Uterus (tissue), 4 donors: ENCODE measurements at places on chromosomes 2 and 18.

- no peaks in the 10 kb centered on the region for H3K36me3 ChIP-seq
- H3K4me1 ChIP-seq = no peaks in the 10 kb centered on the region
- H3K27ac ChIP-seq = no peak overlapping the region
- H3K27me3 ChIP-seq = no peaks in the 10 kb centered on the region
- no peak overlapping the region for H3K4me3 ChIP-seq
- DNase-seq = no peak
Observed at GRCh38 chr2:64493788-64494187, 30.3 kb upstream of the AFTPH start.

DNA sequence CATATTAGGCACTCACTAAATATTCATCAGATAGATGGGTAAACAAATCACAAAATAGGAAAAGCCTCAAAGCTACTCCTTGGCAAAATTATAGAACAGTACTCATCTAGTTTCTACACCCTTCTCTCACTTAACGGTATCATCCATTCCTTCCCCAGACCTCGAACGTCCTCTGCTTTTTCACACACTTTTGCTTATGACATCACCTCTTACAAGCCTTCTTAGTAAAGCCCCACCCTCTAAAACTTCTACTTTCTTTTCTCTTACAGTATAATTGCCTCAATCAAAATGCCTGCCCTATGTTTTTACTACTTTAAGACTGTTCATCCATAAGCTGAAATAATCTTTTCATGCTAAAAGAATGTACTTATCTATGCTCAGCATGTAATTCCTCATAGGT is 8.1 kb downstream of the CHN1 start:
- H3K27ac ChIP-seq = no peak overlapping the region
- H3K4me3 ChIP-seq = no peak overlapping the region
- H3K36me3 ChIP-seq = no peaks in the 10 kb centered on the region

- no peak for DNase-seq
- H3K27me3 ChIP-seq = no peaks in the 10 kb centered on the region
- H3K27ac ChIP-seq = no peak overlapping the region
- H3K4me1 ChIP-seq = no peaks in the 10 kb centered on the region
Observed at GRCh38 chr18:47184419-47185050, 8.4 kb upstream of the IER3IP1 start.

- no peaks in the 10 kb centered on the region for H3K4me1 ChIP-seq
- no peak overlapping the region for H3K4me3 ChIP-seq
- no peak overlapping the region for H3K27ac ChIP-seq
- no peaks in the 10 kb centered on the region for H3K27me3 ChIP-seq
Observed at GRCh38 chr2:230011617-230012016, 57.1 kb downstream of the SLC16A14 start.

DNA sequence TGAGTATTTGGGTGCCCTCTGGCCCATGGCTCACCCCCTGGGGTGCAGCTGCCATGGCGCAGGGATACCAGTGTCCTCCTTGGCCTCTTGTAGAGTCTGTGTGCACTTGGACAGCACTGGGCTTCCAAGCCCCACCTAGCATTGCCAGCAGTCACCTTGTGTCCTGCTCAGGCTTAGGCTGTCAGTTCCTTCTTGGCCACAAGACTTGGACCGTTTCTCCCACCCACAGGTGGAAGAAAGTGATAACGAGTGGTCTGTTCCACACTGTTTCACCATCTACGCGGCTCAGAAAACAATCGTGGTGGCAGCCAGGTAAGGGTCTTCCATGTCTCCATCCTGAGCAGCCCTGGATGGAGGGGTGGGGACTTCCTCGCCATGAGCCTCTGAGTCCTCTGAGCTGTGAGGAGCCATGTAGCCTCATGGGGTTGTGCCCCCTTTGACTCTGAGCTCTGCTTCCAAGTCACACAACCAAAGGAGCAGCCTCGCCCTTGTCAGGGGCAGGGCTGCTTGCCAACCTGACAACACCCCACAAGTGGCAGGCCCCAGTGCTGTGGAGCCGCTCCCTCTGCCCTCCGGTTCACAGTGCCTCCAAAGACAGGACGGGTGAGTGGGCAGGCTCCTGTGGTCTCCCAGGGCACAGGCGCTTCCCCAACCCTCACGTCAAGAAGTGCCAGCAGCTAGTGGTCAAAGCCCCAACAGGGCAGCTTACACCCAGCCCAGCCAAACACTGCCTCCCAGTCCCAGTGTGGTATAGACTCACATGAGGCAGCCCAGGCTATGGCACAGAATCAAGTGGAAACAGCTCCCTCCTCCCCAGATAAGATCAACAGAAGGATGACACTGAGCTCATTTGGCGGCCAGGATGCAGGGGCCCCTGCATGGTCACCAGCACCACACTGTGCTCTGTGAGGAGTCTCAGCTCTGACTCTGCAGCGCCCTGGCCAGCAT is 18.4 kb downstream of the STK25 start:
- no peaks in the 10 kb centered on the region for H3K27me3 ChIP-seq
- H3K4me3 ChIP-seq = no peak overlapping the region
- DNase-seq = no peak
- H3K36me3 ChIP-seq = no peaks in the 10 kb centered on the region
- H3K4me1 ChIP-seq = no peaks in the 10 kb centered on the region
- H3K27ac ChIP-seq = no peak overlapping the region

DNA sequence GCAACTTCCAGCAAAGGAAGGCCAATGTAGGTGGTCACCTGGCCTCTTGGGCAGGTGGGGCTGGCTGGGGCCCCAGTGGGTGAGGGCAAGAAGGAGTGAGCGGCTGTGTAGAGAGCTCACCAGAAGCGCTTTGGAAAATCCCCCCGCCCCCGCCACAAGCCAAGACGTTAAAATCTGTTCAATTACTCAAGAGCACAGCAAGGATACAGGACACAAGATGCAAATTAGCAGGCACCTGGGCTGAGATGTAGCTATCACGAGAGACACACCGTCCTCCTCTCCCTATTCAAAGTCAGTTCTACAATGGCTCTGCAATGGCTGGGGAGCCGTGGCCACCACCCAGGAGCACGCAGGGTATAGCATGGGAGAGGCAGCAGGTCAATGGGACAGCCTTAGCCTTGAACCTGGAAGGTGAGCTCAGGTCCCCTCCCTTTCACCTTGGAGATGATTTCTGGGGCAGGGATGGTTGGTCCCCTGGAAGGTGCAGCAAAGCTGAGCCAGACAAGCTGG is 38.5 kb upstream of the GPR17 start:
- H3K4me1 ChIP-seq = no peaks in the 10 kb centered on the region
- H3K27ac ChIP-seq = no peak overlapping the region
- H3K27me3 ChIP-seq = no peaks in the 10 kb centered on the region
- no peak overlapping the region for H3K4me3 ChIP-seq

GRCh38 chr2:58569475-58570185 is 328.5 kb upstream of the FANCL start:
- H3K27ac ChIP-seq = no peak overlapping the region
- no peak for DNase-seq
- H3K4me3 ChIP-seq = no peak overlapping the region
- no peaks in the 10 kb centered on the region for H3K27me3 ChIP-seq

- H3K4me3 ChIP-seq = no peak overlapping the region
- no peaks in the 10 kb centered on the region for H3K36me3 ChIP-seq
- no peak overlapping the region for H3K27ac ChIP-seq
- DNase-seq = no peak
- no peaks in the 10 kb centered on the region for H3K27me3 ChIP-seq
Observed at GRCh38 chr2:75290600-75291150, 91.4 kb upstream of the TACR1 start.
